ENCODE measurements at places on chromosomes 16 and 17.

DNA sequence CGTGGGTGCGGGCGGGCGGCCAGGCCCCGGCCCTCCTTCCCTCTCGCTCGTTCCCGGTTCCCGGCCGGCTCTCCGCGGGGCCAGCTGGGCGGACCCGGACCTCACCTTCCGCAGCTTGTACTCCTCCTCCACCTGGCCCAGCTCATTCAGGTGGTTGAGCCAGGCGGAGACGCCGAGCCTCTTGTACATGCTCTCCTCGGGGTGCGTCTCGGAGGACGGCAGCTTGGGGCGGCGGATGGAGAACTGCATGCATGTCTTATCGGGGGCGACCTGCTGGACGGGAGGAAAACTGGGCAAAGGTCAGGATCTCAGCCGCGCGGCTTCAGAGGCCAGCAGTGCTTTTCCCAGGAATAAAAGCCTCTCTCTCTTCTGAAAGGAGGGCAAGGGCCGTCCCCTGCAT is 85.4 kb downstream of the TBC1D16 start:
- DNase-seq = no peak

GRCh38 chr17:57701124-57701523 is 44.0 kb downstream of the CCDC182 start:
- no peak for DNase-seq

- DNase-seq = no peak
Observed at GRCh38 chr16:85332175-85332574, 219.9 kb upstream of the CIBAR2 start.

DNA sequence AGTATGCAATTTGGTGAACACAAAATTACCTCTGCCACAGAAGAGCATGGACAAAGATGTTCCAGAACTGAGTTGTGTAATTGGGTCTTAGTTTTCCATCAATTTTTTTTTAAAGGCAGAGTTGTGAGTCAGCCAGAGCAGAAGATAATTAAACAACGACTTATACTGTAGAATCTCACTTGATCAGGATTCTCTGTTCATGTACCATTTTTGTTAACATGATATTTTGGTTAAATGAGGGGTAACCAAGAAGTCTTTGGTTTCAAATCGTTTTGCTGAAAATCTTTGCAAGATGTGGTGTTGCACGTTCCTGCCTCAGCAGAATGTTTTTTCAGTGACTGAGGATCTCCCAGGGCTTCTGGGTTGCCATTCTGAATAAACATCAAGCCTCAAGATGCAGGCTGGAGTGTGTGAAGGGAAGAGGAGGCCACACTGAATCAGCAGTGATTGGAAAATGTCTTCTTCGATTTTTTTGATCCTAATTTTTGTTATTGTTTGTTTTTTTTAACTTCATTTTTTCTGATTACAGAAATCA is 232.6 kb upstream of the IRX3 start:
- DNase-seq = no peak

DNA sequence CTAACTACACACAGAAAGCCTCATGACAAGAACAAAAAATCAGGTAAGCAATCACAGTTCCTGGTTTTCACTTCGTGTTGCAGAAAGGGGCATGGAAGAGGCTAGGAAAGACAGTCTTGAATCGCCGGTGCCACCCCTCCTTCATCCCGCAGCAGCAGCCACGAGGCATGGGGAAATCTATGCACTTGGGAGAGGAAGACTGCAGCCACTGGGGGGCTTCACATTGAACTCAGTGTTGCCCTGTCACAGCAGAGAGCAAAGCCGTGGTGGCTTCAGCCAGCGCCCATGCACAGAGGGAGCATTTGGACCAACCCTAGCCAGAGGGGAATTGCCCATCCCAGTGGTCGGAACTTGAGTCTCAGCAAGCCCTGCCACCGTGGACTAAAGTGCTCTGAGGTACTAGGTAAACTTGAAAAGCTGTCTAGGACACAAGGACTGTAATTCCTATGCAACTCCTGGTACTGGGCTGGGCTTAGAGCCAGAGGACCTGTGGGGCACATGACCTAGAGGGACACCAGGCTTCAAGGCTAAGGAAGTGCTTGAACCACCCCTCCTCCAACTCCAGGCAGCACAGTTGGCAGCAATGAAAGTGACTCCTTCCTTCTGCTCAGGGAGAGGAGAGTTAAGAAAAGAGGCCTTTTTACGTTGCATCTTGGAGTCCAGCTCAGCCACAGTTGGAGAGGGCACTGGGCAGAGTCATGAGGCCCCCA is 35.2 kb upstream of the ATP2C2 start:
- no peak for DNase-seq

DNA sequence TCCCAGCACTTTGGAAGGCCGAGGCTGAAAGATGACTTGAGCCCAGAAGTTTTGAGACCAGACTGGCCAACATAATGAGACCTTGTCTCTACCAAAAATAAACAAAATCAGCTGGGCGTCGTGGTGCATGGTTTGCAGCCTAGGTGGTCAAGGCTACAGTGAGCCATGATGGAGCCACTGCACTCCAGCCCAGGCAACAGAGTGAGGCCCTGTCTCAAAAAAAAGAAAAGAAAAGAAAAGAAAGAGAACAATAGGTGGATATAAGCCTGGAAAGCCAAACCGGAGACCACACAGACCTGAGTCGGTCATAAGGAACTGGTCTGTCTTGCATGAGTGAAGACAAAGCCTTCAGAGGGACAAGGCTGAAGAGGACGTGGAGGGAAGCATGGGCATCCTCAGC is 14.4 kb downstream of the ATP6V0D1 start:
- no peak for DNase-seq

- DNase-seq = no peak
Observed at GRCh38 chr16:67174706-67175231, 4.4 kb downstream of the NOL3 start.

DNA sequence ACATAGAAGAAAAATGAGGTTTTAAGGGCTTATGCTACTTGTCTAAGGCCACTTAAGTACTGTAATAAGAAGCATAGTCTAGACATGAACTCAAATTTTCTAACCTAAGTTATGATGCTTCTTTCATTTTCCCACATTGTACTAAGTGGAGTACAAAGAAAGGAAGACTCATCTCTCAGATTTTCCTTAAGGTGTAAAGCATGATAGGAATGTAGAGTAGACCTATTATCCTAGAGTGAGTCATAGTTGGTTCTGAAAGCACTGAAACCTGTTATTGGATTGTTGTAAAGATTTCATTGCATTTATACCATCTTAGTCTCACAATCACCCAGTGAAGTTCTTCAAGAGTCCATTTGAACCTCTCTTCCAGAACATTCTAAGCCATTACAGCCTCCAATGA is 343.8 kb downstream of the TOX3 start:
- no peak for DNase-seq

DNA sequence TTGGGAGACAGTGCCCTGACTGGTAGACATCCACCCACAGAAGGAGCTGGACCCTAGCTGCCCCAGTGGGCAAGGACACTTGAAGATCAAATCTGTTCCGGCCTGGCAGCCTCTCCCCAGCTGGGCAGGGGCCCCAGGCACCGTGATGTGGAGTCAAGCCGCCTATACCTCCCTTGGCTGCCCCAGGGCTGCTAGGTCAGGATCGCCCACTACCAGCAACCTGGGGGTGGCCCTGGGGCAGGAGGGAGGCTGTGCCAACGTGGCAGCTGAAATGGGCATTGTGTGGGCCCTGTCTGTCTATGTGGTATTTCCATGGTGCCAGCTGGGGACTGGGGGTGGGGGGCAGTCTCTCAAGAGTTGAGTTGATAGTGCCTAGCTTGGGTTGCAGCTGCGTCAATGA is 941 bp downstream of the PDK2 start:
- DNase-seq = no peak

- no peak for DNase-seq
Observed at GRCh38 chr16:3009568-3010390, 2.9 kb upstream of the CLDN9 start.

DNA sequence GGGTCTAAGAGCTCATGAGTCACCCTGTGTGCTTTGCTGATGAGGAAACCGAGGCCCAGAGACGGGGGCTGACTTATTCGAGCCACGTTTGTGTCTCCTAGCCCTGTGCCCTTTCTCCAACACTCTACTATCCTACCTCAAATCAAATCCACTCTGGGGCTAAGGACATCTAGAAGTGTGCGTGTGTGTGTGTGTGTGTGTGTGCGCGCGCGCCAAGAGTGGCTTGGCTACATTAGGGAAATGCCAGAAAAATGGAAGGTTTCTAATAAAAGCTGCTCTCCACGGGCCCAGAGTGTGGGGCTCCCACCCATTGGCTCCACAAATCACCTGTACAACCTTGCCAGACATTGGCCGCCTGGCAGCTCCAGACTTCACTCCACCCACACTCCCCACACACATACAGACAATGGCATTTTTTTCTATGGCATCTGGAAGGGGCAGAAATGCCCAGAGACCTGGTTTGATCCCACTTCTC is 30.3 kb upstream of the PHOSPHO1 start:
- no peak for DNase-seq

- DNase-seq = no peak
Observed at GRCh38 chr16:73232555-73233328, 184.8 kb upstream of the ZFHX3 start.

DNA sequence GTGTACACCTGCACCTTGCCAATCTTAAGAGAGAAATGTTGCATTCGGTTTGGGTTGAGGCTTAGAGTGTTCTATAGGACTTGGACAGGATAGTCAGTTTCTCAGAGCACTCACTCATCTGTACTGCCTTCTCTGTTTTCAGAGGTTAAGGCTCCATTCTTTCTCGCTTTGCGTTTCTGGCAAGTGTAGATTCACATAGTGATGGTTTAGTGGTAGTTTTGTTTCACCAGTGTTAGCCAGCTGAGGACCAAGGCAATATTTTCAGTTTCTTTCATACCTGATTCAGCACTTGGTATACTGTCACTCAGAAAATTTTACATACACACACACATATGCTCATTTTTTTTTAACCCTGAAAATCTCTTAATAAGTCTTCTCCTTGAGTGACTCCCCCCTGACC is 1.3 kb downstream of the ATXN1L start:
- no peak for DNase-seq

DNA sequence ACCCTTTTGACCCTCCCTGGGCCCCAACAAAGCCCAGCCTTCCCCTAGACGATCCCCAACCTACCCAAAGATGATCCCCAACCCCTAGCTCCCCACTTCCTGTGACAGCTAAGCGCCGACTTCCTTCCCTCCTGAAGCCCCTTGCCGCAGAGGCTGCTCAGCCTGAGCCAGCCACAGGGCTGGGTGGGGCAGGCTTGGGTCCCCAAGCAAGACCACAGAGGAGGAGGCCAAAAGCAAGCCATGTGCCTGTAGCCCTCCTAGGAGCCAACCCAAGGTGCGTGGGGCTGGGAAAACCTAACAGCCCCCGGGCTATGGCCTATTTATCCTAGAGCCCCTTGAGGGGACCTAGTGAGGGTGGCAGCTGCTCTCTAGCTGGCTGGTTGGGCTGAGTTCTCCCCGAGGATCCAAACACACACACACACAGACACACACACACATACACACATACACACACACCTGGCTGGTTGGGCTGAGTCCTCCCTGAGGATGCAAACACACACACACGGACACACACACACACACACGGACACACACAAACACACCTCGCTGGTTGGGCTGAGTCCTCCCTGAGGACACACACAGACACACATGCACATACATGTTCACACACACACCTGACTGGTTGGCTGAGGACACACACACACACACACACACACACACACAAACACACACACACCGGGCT is 4.8 kb downstream of the ARRB2 start:
- DNase-seq = no peak

DNA sequence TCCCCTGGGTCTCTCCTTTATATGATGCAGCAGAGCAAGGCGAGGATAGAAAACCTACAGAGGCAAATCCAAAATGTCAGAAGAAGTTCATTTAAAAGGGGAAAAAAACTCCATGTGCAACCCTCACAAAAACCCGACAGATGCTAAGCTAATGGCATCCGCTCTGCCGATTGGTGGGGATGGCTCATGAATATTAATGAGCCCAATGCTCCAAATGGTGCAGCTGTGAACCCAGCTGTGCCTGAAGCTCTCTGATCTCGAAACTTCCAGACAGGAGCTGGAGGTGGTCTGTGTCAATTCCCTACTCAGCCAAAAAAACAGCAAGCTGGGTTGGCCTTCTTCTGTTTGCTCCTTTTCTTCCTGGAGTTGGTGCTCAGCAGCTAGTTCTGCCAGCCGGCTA is 15.5 kb downstream of the SNX11 start:
- no peak for DNase-seq

GRCh38 chr17:40844671-40845107 is 22.3 kb upstream of the KRT10 start:
- DNase-seq = no peak

- DNase-seq = no peak
Observed at GRCh38 chr16:51757505-51757904, 606.4 kb upstream of the SALL1 start.

GRCh38 chr17:80783971-80784370 is 207.7 kb upstream of the CHMP6 start:
- DNase-seq = no peak

DNA sequence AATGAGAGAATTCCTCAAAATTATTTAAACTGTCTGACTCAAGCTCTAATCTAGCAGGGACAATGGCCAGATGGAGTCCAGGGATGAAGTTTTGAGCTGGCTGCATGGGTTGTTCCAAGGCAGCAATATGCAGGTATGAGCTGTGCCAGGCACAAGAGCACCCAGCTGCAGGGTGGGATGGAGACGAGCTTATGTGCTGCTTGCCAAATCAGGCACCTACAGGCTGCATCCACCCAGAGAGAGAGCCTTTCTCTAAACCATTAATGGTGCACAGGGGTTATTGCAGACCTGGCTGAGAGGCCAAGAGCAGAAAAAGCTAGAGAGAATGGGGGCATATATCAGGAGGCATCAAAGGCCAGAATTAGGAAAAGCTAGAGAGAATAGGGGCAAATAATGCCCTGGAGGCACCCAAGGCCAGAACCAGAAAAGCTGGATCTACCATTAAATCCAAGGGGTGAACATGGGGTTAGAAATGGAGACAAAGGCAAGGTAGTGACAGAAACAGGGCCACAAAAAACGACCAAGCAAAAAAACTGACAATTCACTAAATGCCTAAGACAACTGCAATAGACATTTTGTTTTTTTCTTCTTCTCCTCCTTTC is 11.0 kb downstream of the KRT33A start:
- no peak for DNase-seq

DNA sequence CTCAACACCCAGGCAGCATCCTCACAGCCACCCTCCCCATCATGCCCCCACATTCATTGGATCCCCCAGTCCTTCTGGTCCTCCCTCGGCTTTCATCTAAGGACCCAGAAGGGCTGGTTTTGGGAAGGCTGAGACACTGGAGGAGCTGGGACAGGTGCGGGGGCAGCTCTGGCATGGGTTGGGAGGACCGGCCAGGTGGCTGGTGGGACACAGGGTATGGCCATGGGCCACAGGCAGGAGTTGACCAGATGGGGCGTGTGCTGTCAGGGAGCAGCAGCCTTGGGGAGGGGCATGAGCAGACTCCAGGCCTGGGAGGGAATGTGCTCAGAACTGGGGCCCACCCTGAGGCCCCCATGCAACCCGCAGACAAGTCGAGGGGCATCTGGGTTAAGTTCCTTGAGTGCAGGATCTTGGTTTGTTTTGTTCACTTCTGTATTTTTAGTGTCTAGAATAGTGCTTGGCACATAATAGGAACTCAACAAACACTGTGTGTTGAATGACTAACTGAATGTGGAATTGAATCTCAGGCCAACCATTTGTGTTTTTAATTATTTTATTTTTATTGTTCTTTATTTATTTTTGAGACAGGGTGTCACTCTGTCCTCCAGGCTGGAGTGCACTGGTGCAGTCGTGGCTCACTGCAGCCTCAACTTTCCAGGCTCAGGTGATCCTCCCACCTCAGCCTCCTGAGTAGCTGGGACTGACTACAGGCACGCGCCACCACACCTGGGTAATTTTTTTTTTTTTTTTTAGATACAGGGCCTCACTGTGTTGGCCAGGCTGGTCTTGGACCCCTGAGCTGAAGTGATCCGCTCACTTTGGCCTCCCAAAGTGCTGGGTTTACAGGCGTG is 5.6 kb downstream of the P2RX1 start:
- DNase-seq = no peak

GRCh38 chr17:5097101-5097834 is 14.4 kb downstream of the ZNF232 start:
- DNase-seq = no peak
